ENCODE measurements at places on chromosomes 6 and 20. TPM values are rescaled to one million over a fixed set of nuclear protein-coding genes. Genes with fewer than 3 reads are reported as not detected.

DNA sequence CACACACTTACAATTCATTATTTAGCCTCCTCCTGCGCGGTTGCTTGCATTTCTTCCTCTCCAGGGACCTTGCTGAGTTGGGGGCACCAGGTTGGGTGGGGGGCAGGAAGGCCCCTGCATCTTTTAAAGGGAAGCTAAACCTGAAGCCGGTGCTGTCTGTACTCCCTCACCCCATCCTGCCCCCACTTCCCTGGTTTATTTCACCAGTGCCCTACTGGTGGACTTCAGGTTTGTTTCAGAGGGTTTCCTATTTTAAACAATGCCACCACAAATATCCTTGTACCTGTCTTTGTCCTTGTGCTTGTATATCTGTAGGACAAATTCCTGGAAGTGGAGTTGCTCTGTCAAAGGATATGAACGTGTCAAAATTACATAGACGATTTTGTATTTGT is 21.0 kb downstream of the PTK7 start:
- DNase-seq = no peak

GRCh38 chr20:11581271-11581670 is 336.4 kb upstream of the BTBD3 start:
- no peak for DNase-seq

- DNase-seq = peak; percentile 92
These were observed 96.5 kb downstream of the HFE start for GRCh38 chr6:26183581-26184366.

GRCh38 chr6:89589297-89590025 is 49.1 kb downstream of the LYRM2 start:
- no peak for DNase-seq

The LCA5 gene
- 15.5 TPM for polyA plus RNA-seq

DNA sequence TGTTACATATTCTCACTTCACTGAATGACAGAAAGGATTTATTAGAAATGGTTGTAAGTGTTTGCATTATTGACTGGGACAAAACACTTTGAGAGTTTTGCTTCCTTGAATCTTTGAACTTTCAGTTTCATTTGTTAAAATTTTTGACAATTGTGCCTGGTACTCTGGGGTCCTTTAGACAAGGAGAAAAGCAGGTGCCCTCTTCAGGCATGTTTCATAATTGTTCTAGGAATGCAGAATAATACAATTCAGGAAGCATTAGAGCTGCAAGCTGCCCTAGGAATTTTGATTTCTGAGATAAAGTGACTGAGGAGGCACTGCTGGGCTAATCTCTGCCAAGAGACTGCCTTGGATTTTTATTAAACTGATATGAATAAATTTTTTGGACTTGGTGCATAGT is 49.7 kb downstream of the TOP1 start:
- peak; percentile 47 for DNase-seq

The MMP24 gene
- polyA plus RNA-seq = 2.6 TPM

The ANGPT4 gene
- polyA plus RNA-seq = 0.08 TPM

The PTPRA gene
- polyA plus RNA-seq = 78.8 TPM

The ASF1A gene
- polyA plus RNA-seq = 46.5 TPM

The TBX18 gene
- 0.49 TPM for polyA plus RNA-seq

DNA sequence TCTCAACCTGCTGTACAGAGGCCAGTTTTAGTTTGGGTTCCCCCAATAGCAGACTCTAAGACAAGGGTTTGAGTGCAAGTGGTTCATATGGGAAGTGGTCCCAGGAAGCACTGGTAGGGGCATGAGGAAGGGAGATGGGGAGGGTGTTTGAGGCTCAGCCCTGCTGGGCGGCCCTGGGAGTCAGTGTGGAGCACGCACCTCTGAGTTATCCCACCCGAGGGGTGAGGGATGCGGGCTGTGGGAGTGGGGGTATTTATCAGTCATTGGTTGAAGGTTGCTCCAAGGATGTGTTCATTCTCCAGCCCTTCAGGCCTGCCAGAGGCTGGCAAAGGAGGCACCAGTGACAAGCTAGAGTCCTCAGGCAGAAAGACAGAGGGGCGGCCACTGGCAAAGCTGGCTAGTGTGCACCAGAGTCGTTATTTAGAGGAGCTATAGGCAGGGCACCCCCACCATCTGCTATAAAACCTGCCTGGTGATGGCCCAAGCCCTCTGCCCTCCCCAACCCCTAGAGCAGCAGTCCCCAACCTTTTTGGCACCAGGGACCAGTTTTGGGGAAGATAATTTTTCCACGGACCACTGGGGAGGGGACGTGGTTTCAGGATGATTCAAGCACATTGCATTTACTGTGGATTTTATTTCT is 16.5 kb downstream of the PXMP4 start:
- DNase-seq = no peak

- DNase-seq = no peak
These were observed 25.6 kb downstream of the MMP24 start for GRCh38 chr20:35252037-35252461.

GRCh38 chr6:56911847-56912246 is 43.1 kb upstream of the BEND6 start:
- no peak for DNase-seq

The LHFPL5 gene
- polyA plus RNA-seq = not detected

GRCh38 chr20:11966186-11966585 is 48.5 kb downstream of the BTBD3 start:
- DNase-seq = no peak

Data from left lung (tissue), 14 donors.